ENCODE measurements at places on chromosomes 6 and 20.
A peak's percentile ranks its signal among the peaks of the same experiment; 100 is the strongest.

GRCh38 chr6:81085431-81085790 lies 667.1 kb downstream of the TENT5A start:
- no peak for DNase-seq
- H3K4me3 ChIP-seq = no peak overlapping the region
- no peak overlapping the region for H3K27ac ChIP-seq
- no peaks in the 10 kb centered on the region for H3K4me1 ChIP-seq

DNA sequence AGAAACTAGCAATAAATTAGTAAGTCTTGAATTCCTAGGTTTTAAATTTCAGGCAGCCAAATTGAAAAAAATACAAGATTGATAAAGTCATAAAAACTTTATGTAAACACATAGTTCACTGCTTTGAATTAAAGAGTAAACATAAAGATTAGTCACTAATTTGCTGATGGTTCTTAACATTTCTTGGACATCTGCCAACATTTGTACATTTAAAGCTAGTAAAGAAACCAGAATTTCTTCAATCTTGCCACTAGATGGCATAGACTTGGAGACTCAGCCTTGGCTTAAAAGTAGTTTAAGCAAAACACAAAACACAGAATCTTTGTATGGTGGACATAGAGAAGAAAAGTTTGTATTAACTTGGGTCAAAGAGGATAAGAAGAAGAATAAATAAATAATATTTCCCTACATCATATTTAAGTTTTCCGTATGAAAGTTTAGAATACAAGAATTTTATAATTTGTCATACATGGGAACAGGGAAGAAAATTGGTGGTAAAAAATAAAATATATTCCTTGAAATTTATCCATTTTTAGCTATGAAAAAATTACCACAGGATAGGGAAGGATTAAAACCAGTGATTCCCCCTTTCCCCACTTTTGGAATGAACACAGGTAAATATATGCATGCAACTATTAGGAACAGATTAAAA lies 41.7 kb upstream of the FAM135A start:
- DNase-seq = no peak
- no peaks in the 10 kb centered on the region for H3K4me1 ChIP-seq

DNA sequence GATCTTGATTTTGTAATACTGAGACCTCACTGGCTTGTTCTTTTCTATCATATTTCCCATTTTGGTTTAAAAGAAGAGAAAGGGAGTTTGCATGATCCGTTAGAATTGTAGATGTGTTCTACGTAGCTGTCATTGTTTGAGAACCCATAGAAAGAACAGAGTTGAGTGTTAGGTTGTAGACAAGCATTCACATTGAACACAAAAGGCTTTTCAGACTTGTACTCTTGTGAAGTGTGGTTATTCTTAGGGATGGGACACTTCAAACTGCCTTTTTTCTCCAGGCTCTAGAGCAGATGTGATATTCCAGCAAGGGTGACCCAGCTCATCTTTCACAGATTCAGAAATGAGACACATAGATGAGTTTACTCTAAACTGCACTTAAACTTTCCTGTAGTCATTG lies 19.9 kb downstream of the FOXO3 start:
- H3K27ac ChIP-seq = peak overlapping the region; percentile 49
- no peak overlapping the region for H3K4me3 ChIP-seq

DNA sequence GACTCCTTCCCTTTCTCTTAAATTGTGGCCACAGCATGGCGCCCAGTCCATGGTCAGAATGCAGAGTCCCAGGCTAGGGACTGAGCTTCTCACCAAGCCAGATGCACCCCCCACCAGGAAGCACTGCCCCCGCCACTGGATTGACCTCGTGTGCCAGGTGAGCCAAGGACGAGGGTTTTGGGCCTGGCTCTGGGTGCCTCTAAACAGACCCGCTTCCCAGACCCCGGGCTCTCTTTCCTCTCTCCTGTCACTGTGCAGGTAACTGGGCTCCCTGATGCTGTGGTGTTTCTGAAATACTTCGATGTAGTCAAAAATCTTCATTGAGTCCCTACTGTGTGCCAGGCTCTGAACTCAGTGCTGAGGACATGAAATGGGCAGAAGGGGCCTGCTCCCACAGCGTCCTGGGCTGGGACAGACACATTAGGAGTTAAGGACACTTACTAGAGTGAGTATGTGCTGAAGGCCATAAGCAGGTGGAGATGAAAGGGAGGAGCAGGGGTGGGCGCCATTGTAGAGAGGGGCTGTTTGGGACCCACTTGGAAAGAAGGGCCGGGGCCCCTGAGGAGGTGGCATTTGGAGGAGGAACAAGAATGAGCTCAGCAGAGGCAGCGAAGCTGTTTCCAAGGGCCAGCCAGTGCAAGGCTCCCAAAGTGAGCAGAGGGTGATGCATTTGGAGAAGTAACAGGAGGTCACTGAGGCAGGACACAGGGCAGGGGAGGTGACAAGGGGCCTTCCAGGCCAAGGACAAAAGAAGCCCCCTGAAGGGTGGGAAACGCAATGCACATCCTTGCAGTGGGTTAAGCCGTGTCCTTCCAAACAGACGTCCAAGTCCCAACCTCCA lies 217.1 kb downstream of the ANKRD60 start:
- H3K4me1 ChIP-seq = no peaks in the 10 kb centered on the region
- H3K36me3 ChIP-seq = no peaks in the 10 kb centered on the region
- no peak overlapping the region for H3K27ac ChIP-seq
- no peak overlapping the region for H3K4me3 ChIP-seq
- DNase-seq = no peak

Measured in heart left ventricle (tissue), 16 donors.